Right ventricle myocardium superior (tissue), 1 donor: ENCODE measurements at places on chromosomes 2 and 18.

DNA sequence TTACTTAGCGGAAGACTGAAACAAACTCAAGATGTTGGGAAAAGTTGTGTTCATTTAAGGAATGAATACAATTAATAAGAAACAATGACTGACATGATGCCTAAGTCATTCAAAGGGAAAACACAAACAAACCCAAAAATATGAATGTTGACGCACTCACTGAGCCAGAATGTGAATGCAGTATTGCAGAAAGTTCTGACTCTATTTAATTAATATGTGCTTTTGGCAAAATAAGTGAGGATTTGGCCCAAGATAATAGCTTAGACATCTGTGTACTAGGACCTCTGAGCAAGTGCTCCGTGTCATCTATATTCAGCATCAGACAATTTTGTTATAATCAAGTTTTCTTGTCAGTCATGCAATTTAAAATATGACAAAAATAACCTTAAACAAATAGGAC is 1138.8 kb upstream of the NXPH2 start:
- no peak for DNase-seq

- no peak for DNase-seq
Observed at GRCh38 chr2:44817673-44818335, 123.7 kb upstream of the SIX3 start.

GRCh38 chr2:106545007-106545406 is 57.8 kb downstream of the CD8B2 start:
- DNase-seq, result no peak

DNA sequence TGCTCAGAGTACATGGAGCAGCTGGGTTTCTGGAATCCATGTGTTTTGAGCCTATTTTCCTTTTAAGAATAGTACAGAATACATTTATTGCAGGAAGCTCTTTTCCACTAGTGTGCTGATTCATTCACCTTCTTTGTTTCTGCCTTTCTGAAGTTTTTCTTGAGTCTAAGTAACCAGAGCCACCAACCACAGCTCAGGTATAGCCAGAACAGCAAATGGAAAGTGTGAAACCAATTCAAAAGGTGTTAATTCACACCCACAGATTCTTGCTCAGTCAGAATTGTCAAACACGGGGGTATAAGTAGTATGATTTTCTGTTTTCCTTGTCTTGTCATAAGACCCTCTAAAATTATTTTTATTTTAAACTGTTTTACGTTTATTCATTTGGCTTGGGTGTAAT is 75.9 kb upstream of the DYNAP start:
- DNase-seq, result no peak

DNA sequence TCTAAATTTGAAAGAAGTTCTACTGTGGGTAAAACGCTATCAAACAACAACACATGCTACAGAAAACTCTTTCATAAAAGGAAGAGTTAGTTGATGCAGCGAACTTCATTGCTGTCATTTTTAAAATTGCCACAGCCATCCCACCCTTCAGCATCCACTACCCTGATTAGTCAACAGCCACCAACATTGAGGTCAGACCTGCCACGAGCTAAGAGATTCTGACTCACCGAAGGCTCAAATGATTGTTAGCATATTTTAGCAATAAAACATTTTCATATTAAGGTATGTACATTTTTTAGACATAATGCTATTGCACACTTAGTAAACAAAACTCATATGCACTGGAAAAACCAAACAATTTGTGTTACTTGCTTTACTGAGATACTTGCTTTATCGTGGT is 347.1 kb downstream of the CLIP4 start:
- DNase-seq, result no peak

DNA sequence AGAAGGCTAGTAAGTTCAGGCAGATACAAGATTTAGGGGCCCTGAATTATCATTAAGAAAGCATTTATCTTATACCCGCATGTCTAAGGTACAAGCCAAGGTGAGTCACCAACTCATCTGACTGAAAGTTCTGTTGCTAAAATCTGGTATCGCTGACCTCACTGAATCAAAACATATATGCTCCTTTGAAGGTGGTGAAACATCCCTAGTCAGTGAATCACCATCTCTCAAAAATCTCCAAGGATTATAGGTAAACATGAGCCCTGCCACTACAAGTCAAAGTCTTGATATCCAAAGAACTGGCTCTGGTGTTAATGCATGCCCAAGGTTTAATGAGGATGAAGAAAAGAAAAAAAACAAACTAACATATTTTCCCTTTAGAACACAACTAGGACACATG is 43.5 kb downstream of the IRS1 start:
- no peak for DNase-seq
